ENCODE measurements at places on chromosomes 11 and 22.

DNA sequence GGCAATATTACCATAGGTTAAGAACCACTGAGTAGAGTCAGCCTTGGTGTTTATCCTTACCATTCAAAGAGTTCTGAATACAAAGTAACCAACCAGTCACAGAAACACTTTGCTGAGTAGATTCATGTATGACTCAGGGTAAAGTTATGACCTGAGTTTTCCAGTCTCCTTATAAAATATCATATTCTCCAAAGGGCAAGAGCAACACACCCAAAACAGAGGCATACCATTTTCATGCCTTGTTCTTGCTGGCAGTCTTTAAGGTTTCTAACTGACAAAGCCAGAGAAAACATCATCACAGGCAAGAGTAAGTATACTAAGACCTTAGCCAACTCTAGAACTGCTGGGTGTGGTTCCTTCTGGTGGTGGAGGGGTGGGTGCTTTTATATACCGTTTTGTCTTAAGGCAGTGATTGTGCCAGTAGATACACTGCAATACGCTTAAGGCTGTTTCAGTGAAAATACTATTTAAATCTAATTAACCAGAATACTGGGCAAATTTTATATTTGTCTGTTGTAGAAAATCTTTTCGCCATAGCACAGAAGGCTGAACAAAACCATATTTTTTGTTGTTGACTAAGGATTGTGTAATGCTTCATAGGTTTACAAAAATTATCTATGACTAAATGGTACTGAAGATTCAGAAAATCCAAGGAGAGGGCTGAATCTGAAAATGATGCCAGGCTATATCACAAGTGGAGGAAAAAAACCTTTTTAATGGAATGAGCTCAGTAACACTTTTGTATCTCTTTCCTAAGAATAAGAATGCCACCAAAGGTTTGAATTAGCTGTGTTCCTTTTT is 3.0 kb downstream of the ATL3 start:
- no peak for DNase-seq

- DNase-seq, result no peak
Measured at GRCh38 chr22:41557401-41558240, 3.2 kb upstream of the CSDC2 start.

GRCh38 chr11:33135216-33135615 is 26.1 kb downstream of the CSTF3 start:
- DNase-seq, result no peak

- DNase-seq, result no peak
Measured at GRCh38 chr11:3171931-3172560, 6.9 kb upstream of the OSBPL5 start.

GRCh38 chr11:16097543-16097942 is 258.8 kb downstream of the SOX6 start:
- no peak for DNase-seq

DNA sequence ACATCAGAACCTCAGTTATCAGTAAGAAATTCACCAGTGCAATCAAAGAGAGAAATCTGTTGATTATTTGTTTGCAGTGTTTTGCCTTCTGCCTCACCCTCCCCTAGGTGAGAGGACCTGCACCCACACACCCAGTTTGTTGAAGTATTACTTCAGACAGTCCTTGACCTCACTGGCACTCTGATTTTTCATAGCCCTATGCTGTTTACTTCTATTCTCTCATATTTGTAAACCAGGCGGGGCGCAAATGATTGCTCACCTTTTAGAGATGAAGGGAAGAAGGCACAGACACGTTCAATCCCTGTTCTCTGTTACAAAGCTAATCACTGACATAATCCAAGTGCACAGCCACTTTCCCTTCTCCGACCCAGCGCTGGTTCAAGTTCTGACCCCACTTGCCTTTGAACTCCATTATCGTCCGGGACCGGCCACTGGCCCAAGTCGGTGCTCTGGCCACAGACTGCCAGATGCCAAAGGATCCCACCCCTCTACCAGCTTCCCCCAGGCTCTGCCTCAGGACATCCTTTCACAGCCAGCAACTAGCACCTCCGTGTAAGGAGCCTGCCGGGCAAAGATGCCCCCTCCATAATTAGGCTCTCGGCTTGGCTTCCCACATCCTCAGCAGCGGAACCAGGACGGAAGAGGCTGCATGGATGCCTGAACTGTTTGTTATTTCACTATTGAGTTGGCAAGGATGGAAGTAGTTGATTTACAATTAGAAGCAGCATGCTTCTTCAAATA is 1.7 kb downstream of the ETS1 start:
- no peak for DNase-seq

DNA sequence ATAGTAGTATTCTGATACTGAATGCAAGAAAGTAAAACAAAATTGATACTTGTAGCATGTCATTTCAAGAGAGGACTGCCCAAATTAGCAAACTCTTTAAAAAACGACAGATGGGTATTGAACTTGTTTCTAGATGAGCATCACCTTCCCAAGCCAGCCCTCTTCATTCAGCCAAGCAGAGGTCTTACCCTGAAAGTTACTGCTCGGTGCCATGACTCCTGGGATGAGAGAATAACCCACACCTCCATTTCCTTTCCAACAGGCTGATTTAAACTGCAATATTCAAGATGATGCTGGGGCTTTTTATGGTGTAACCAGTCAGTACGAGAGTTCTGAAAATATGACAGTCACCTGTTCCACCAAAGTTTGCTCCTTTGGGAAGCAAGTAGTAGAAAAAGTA is 84.5 kb upstream of the RASSF10 start:
- no peak for DNase-seq

DNA sequence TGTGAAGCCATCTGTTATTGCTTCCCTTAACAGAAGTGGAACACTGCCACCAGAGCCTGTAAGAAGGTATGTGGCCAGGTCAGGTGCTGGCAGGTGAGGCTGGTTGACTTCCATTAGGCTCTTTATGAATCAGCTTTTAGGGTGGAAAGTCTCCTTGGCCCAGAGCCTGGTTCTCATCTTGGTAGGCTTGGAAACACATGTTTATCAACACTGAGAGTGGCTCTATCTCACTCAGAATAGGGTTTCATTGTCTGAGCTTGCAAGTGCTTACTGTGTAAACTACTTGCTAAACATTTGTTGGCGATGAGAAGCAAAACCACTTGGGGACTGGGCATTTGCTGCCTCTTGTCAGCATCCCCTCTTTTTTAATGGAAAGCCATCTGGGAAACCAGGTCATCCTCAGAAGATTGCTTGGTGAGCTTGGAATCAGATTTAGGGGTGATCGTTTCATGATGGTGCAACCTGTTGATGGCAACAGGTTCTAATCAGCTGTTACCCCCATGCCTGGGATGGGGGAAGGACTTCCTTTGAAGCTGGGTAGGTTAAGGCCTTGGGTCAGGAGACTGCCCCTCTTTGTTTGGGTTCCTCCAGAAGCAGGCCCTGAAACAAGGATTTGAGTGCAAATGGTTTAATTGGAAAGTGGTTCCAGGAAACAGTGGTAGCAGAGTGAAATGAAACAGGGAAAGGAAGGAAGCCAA is 75.0 kb upstream of the AMPD3 start:
- DNase-seq, result no peak

DNA sequence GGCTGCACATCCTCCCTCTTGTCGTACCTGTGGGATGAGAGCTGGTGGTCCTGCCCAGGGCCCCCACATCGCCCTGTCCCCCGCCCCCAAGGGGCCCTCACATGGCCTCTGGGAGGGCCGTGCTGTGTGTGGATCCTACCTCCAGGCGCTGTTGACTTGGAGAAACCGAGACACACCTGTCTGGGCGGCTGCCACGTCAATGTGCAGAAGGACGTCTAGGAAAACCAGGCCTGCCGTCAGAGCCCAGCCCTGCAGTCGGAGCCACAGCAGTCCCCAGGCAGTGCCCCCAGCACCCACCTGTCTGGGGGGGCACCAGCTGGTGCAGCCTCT is 14.2 kb downstream of the ALG12 start:
- no peak for DNase-seq

- no peak for DNase-seq
Measured at GRCh38 chr11:70725278-70725677, 326.9 kb downstream of the CTTN start.

- no peak for DNase-seq
Measured at GRCh38 chr11:76978818-76979217, 55.4 kb upstream of the B3GNT6 start.

DNA sequence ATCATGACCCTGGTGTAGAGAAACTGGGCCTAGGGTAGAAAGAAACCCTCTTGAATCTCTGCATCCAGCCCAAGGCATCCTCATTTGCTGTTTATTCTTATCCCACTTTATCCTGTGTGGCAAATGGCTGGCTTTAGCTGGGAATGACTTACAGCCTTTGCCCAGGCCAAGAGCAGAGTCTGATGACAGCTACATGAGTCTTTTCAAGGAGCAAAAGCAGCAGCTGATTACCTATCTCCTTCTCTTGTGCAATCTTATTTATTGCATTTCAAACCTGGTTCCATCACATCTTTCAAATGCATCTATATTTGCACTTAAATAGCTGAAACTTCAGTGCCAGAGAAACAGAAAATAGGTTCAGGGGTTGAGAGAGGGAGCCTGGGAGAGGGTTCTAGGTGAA is 26.1 kb downstream of the SYT13 start:
- DNase-seq, result no peak

DNA sequence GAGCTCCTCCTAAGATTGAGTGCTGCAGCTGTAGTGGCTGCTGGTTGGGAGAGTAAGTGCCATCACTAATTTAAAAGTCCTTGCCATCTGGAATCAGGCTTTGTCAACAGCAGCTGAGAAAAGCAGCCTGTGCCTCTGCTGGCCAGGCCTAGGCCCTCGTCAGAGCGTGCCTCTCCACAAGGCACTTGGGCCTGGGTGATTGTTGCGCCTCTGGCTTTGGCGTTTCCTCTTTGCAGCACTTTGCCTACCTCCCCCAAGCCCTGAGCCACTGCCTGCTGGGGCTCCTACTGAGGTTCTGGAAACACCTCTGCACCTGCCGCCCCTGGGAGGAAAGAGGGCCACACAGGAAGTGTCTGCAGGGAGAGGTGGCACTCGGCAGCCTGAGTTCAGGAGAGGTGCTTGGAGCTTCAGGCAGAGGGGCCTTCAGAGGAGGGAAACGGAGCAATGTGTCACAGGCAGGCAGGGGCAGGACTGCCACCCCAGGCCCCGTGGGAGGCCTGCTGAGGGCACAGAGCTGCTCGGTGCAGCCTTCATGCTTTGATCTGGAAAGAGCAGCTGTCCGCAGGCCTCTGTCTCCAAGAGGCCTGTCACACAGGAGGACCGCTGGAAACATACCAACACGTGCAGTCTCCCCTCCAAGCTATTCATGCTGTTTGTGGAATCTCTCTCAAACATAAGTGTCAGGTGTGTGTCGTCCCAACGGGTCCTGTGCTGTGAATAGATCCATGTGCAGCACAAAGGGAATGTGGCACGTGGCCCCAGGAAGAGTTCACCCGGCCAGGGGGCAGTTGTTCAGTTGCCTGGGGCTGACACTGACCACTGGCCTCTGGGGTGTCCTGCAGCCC is 61.5 kb upstream of the EMID1 start:
- DNase-seq, result no peak

DNA sequence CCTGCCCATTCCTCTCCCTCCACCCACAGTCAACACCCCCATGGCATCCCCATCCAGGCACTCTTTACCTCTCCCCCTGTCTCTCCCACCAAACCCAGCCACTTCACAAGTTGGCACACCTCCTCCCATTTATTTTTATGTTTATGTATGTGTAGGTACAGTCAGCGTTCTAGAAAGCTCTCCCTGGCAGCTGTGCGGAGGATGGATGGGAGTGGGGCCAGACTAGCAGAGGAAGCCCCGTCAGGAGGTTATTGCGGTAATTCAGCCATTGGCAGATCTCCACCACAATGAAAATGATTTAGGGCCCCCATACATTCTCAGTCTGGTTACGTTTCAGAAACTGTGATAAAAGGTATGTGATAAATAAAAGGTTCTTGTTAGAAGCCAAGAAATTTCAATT is 51.3 kb downstream of the BTG4 start:
- DNase-seq, result no peak

DNA sequence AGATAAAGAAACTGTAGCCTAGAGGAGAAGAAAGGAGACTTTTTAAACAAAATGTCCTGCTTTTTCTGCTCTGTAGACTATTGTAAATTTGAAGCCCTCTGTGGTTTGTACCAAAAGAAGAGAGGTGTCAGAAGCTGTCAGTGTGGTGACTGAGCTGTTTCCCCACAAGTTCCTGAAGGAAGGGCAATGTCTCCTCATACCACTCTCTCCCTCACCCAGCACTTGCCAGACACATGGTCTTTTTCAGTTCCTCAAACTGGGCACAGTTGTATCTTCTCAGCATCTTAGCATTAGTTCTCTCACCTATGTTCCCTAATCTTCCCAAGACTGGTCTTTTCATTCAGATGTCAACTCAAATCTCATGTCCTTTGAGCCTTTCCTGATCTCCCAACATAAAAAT is 4.3 kb downstream of the BCO2 start:
- DNase-seq, result no peak

DNA sequence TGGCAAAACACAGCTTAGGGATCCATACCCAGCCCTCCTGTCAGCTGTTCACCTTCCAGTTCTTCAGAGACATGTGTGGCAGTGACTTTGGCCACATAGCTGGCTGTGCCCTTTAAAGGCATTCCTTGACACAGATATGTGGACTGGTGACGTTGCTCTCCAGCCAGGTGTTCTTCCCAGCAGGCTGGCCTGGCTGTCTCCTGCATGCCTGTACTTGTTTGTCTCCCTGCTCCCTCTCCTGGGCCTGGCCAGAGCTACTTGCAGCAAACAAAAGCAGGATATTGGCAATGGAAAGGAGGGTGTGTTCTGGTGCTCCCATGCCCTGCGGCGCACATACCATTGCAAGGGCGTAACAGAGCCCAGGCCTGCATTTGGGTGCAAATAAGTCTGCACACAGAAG is 38.3 kb downstream of the PIK3IP1 start:
- DNase-seq, result no peak

DNA sequence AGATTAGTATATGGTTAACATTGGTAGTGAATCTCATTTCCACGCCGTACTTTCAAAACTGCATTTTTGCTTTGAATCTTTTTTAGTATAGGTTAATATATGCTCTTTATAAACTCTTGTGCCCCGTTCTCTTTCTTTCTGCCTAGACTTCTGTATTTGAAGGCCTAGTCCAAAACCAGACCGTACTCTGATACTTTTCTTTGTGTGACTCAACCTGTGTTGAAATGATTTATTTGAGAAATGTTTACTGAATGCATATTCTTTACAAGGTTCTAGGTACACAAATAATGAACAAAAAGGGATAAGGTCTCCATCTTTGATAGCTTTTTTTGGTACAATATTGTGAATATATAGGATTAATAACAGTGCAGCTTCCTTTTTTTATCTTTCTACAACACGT is 68.3 kb downstream of the HIPK3 start:
- DNase-seq, result no peak

DNA sequence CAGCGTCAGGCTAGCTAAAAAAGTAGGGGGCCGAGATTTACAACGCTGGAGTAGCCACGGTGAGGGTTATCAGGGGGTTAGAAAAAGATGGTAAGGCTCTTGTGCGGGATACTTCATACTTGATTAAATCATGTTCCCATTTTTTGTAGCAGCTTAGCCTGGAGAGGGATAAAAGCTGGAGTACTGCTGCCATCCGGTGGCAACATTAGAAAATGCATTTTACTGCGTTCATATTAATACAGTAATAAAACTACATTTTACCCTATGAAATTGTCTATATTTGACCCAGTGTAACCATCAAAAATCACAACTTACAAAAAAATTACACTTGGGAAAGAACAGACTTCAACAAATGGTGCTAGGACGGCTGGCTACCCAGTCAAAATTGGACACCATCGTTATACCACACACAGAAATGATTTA is 17.3 kb downstream of the RPUSD4 start:
- no peak for DNase-seq
